SJSA1 (cell line): ENCODE measurements at places on chromosomes 1 and 21.

- DNase-seq: no peak
Measured at GRCh38 chr1:183506561-183506960, 34.3 kb downstream of the SMG7 start.

DNA sequence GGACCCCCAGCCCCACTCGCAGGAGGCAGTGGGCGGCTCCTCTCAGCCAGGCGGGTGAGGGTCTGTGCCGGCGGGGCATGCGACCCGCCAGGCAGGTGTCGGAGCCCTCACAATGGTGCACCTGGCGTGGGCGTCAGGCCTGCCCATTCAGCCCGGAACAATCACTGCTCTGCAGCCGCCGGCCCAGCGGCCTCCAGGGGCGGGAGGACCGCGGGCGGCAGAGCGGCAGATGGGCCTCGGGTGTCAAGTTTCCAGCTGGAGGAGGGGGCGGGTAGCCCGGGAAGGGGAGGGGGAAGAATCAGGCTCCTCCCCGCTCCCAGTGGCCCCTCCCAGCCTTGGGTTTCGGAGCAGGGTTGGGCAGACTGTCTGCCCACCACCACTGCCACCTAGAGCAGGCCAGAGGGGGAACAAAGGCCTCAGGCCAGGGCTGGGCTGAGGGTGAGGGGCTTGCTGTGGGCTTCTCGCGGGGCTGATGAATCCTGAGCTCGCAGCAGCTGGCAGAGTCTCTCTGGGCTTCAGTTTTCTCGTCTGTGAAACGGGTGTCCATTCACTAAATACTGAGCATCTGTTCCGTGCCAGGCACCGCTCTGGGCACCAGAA is 39.5 kb upstream of the CASZ1 start:
- DNase-seq: no peak

DNA sequence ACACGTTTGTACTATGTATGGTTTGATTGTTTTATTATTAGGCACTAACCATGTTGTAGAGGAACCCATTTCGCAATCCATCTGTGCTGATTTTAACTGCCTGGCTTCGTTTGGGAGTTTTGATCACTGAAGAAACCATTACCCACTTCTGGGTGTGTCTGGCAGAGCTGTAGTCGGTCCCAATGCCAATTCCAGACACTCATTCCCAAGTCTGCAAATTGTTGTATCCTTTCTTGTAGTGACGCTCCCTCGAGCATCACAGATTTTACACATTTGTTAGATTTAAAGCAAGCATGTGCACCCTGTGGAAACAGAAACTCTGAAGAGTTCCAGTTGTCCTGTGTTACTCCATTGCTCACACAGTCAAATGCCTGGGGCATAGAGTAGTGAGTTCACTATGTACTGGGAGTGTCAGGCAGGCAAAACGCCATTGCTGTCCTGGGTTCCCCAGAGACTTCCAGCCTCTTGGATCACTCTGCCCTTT is 31.0 kb upstream of the EFCAB14 start:
- no peak for DNase-seq

GRCh38 chr1:10625076-10625475 is 150.3 kb downstream of the PEX14 start:
- no peak for DNase-seq

- no peak for DNase-seq
Measured at GRCh38 chr1:27348861-27349783, 7.3 kb downstream of the SYTL1 start.
